Smooth muscle cell of the pulmonary artery (primary cell): ENCODE measurements at places on chromosomes 13 and 19. TPM values are rescaled to one million over a fixed set of nuclear protein-coding genes. Genes with fewer than 3 reads are reported as not detected.

SIGLEC8 gene
- total RNA-seq, result not detected in 2 replicates

FUT1 gene
- 0.13 TPM in 2 replicates for total RNA-seq

HSPB6 gene
- 106 and 161 TPM in 2 replicates for total RNA-seq

POU4F1 gene
- not detected in 2 replicates for total RNA-seq

ZNF98 gene
- total RNA-seq, result not detected in 2 replicates

CGB2 gene
- not detected in 2 replicates for total RNA-seq

BCAM gene
- 25.3 and 34.6 TPM in 2 replicates for total RNA-seq

CYP4F2 gene
- total RNA-seq, result not detected in 2 replicates

KLK12 gene
- not detected in 2 replicates for total RNA-seq

ZNF433 gene
- total RNA-seq, result 3.4 and 4.5 TPM in 2 replicates

TLE6 gene
- 1.2 and 2.7 TPM in 2 replicates for total RNA-seq

ZNF850 gene
- 2.0 and 3.0 TPM in 2 replicates for total RNA-seq

NKG7 gene
- total RNA-seq, result not detected in 2 replicates

MAST1 gene
- 0.07 and 0.36 TPM in 2 replicates for total RNA-seq

KIR3DL2 gene
- not detected in 2 replicates for total RNA-seq

LGALS7 gene
- total RNA-seq, result not detected in 2 replicates

TEX26 gene
- not detected in 2 replicates for total RNA-seq

NRTN gene
- 0.07 TPM in 1 of 2 replicates, not detected in the other for total RNA-seq

ZNF497 gene
- total RNA-seq, result 0.91 and 2.0 TPM in 2 replicates

RNF225 gene
- 0.13 TPM in 1 of 2 replicates, not detected in the other for total RNA-seq

ZNF57 gene
- 2.9 and 3.3 TPM in 2 replicates for total RNA-seq

TEX101 gene
- total RNA-seq, result not detected in 2 replicates

PRX gene
- 1.4 and 1.6 TPM in 2 replicates for total RNA-seq

TEKTIP1 gene
- total RNA-seq, result 0.20 TPM in 1 of 2 replicates, not detected in the other

ADGRE2 gene
- 0.13 and 0.30 TPM in 2 replicates for total RNA-seq

SYT3 gene
- total RNA-seq, result 0.20 TPM in 2 replicates

RPS28 gene
- 510 and 600 TPM in 2 replicates for total RNA-seq

CYP4F3 gene
- total RNA-seq, result not detected in 2 replicates

SLITRK5 gene
- under 0.01 TPM in 2 replicates for total RNA-seq

USHBP1 gene
- 0.07 TPM in 1 of 2 replicates, not detected in the other for total RNA-seq
